Suprapubic skin (tissue), 4 donors: ENCODE measurements at places on chromosomes 7 and 10.

DNA sequence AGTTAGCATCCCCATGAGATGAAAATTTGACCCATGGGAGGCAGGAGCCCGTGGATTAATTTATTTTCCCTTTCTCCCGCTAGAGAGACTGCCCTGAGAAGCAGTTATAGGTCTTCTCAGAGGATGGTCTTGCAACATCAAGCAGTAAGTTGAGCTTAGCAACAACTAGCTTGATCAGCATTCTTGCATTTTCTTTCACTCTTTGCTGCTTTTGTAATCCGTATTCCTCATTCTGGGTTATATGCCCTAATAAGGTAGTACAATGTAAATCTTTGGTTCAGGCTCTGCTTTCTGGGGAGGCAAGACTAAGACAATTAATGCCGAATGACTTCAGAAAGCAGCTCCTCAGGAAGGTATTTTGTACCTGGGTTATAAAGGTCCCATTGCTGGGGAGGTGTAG lies 146.8 kb downstream of the FZD1 start:
- DNase-seq, result no peak

DNA sequence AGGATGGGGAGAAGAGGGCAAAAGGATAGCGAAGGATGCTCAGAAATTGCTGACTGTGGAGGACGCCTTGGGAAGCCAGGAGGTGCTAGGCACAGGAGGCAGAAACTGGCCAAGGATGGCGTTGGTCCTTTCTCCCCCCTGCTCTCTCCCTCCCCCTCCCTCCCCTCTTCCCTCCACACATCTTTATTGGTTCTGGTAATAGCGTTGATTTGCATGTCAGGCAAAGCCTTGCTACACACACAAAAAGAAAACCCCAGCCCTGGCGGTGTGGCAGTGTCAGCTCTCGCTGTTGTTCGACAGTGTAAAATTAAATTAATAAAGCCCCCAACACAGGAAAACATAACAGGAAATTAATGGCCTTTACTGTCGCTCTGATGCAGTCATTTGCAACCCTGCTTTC lies 47.2 kb downstream of the PAX2 start:
- DNase-seq, result no peak

- no peak for DNase-seq
Observed at GRCh38 chr10:132335189-132336063, 3.4 kb downstream of the LRRC27 start.

DNA sequence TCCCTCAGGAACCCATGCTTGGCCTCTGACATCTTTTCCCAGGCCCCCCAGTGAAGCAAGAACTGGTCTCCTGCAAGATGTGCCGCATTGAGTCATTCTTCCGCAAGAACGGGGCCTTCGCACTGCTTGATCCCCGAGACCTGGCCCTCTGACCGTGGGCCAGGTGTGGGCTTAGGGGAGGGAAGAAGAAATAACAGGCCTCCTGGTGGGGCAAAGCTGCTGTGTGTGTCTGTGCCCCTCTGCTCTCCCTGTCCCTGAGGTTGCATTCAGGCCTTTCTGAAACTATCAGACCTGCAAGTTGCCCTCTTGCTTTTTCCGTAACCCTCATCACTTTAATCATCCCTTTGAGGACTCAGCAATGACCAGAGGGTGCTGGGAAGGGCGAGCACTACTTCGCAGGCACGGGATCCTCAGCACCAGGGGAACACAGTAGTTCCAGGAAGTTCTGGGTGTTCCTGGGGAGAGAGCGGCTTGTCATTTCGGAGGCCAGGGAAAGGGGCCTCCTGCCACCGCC lies 6.0 kb downstream of the ATP6V1F start:
- DNase-seq, result no peak

DNA sequence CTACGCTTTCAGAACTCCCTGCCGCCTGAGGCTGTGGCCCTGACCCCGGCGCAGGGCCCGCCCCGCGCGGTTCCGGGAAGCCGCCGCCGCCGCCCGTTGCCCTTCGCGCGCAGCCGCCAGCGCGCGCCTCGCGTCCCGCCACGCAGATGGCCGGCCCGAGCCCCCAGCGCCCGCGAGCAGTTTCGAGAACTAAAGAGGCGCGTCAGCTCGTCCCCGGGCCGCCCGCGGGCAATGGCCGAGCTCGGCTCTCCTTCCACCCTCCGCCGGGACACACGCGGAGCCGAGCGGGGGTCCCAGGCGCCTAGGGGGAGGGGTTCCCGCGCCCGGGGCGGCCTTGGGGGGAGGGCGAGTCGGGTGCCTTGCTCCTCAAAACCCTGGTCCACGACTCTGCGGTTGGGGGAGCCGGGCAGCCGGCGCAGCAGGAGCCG lies 1.8 kb downstream of the HNRNPF start:
- peak; percentile 82 for DNase-seq

GRCh38 chr10:44853148-44853734 lies 57.9 kb upstream of the TMEM72 start:
- DNase-seq, result no peak

DNA sequence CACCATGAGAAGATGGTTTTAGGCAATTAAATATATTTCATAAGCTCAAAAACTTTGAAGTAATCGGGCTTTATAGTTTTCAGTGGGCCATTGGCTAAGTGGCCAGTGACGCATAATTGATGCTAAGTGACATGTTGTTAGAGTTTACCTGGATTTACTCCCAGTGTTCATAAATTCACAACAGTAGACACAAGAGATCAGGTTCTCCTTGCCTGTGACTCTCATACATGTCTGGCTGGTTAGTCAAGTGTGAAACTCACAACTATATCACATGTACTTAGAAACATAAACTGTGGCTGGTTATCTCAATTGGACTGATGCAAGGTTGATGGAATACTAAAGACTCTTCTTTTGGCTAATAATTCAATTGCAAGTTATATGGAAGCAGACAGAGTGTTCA lies 26.2 kb downstream of the ASB15 start:
- no peak for DNase-seq
